ENCODE measurements at places on chromosomes 1 and 21. TPM values are rescaled to one million over a fixed set of nuclear protein-coding genes. Genes with fewer than 3 reads are reported as not detected.

GRCh38 chr1:182235952-182236650, 155.5 kb downstream of the GLUL start:
- DNase-seq, result no peak

- DNase-seq, result no peak
Observed at GRCh38 chr1:171084091-171084490, 6.6 kb upstream of the FMO3 start.

GRCh38 chr1:4754816-4755215, 100.4 kb downstream of the AJAP1 start:
- no peak for DNase-seq

GRCh38 chr1:66984491-66984890, 59.7 kb downstream of the MIER1 start:
- no peak for DNase-seq

- no peak for DNase-seq
Observed at GRCh38 chr1:48701445-48701844, 75.2 kb downstream of the BEND5 start.

GRCh38 chr1:113058941-113059706, 13.9 kb upstream of the LRIG2 start:
- no peak for DNase-seq

- DNase-seq, result peak; percentile 76
Observed at GRCh38 chr1:119675349-119676345, 27.6 kb upstream of the ZNF697 start.

DNA sequence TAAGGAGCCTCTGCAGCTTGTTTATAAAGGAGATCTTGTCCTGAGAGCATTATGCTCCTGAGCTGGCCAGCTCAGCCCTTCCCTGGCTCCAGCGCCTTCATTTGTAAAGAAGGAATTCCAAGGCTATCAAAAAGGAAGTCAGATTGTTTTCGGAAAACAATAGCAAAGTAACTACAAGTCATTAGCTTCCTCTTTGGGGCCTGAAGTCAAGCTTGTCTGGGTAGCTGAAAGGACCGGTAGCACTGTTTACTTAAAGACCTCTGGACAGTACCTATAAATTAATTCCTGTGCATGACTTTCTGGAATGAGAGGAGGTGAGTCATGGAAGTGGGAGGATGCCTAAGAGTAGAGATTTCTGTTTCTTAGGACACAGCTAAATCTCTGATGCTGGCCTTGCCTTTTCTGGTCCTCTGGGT, 20.7 kb upstream of the GJA5 start:
- no peak for DNase-seq

DNA sequence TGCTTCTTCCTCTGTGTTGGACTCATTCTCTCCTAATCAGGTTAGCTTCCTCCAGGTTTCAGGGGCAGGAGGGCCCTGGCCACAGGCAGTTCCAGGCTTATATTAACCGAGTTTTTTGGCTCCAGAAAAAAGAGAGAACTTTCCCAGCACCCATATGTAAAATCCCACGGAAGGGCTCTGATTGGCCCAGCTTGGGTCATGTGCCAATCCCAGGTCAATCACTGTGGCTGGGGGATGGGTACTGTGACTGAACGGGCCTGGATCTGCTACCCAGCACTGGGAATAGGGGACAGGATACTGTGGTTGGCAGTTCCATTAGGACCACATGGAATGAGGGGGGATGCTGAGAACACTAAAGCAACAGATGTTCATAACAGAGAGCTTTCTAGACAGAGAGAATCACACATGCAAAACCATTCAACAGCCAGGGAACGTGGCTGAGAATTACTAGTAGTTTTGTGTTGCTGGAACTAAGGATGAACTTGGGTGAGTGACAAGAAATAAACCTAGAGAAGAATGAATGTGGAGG, 51.1 kb upstream of the NEK2 start:
- DNase-seq, result no peak

GRCh38 chr21:43266534-43266933, 97.7 kb downstream of the CRYAA start:
- no peak for DNase-seq

GRCh38 chr1:57536749-57537423, 113.0 kb upstream of the DAB1 start:
- DNase-seq, result no peak

GRCh38 chr1:184919892-184920291, 54.4 kb downstream of the NIBAN1 start:
- DNase-seq, result no peak

DNA sequence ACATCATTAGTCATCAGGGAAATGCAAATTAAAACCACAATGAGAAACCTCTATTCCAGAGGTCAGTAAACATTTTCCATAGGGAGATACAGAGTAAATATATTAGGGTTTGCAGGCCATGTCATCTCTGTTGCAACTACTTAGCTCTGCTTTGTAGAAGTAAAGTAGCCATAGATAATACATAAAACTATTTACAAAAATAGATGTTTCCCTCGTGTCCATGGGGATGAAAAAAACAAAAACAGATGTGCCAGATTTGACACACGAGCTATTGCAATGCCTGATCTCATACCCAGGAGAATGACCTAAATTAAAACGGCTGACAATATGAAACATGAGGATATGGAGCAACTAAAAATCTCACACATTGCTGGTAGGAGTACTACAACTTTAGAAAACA, 17.3 kb downstream of the LTN1 start:
- DNase-seq, result no peak

DNA sequence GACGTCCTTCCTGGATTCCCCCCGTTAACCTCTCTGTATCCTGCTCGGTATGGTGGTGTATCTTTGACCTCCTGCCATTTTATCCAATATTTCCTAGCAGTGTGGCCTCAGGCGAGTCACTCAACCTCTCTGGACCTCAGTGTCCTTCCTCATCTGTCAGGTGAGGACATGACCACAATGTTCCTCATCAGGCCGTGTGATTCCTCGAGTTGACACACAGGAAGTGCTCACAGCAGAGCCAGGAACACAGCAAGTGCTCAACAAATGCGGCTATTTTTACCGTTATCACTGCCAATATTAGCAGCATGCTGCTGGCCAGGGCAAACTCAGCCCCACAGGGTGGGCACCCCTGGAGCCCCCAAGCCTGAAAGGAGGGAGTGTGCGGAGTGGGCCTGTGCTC, 450.2 kb downstream of the KIF26B start:
- no peak for DNase-seq

DNA sequence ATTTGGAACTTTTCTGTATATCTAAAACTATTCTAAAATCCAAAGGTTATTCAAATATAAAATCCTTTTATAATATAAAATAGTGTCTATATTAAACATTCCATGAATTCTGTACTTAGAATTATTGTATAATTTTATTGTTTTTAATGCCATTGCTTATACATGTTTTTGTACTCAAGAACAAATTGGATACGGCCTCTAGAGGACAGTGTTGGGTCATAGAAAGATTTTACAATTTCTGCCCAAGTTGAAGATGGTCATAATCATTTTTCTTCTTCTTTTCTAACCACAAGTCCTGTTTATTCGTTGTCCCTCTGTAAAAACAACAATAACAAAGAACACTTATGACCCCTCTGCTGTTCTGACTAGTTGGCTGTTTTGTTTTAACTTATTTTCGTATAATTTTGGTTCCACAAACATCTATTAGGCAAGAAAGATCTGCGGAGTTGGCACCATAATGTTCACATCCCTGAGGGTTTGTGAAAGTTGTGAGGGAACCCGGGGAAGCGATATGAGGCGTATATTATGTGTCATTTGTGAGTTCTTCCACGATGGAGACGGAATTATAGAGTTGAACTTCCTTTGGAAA, 75.7 kb upstream of the KIF26B start:
- DNase-seq, result no peak

DNA sequence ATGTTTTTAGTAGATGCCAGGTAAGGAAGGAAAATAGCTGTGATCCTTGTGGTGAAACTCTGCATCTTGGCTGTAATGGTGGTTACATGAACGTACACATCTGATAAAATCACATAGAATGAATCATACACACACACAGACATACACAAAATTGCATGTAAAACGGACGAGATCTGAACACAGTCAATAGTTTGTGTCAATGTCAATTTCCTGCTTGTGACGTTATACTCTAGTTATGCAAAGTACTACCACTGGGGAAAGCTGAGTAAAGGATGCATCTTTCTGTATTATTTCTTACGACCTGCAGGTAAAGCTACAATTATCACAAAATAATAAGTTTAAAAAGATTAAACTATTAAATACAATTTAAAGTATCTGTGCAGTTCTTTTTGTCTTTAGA, 493.7 kb upstream of the ZP4 start:
- DNase-seq, result no peak

DNA sequence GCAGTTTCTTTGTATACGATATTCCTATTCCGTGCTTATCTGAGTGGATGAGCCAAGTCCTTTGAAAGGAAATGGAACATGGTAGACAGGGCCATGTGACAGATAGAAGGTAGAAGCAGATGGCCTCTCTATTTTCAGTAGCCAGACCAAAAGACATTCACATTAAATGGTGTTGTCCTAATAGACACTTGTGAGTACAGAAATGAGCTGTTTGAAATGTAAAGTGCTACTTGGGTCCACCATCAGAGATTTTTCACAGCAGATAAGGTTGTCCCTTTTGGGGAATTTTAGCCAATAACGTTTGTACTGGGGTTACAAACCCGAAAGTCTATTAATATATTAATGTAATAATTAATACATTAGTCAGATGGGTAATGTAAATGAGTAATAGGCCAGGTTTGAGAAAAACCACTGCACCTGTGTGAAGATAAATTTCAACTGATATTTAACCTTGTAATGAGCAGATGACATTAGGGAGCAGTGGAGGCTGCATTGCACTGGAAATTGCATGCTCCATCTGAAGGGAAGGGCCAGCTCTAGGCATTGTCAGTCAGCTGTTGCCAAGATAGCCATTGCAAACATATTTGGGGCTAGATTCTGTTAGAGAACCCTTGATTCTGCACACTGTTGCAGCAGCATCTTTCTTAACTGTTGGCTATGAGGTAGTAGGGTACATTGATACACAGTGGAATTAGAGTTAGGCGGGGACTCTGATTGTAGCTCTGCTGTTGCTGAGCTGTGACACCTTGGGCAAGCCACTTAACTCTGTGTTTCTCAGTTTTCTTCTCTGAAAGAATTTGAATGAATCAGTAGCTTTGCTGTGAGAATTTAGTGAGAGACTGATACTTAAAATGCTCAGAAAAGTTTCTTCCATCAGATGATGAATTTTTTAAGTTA, 43.8 kb downstream of the FGGY start:
- DNase-seq, result no peak

DNA sequence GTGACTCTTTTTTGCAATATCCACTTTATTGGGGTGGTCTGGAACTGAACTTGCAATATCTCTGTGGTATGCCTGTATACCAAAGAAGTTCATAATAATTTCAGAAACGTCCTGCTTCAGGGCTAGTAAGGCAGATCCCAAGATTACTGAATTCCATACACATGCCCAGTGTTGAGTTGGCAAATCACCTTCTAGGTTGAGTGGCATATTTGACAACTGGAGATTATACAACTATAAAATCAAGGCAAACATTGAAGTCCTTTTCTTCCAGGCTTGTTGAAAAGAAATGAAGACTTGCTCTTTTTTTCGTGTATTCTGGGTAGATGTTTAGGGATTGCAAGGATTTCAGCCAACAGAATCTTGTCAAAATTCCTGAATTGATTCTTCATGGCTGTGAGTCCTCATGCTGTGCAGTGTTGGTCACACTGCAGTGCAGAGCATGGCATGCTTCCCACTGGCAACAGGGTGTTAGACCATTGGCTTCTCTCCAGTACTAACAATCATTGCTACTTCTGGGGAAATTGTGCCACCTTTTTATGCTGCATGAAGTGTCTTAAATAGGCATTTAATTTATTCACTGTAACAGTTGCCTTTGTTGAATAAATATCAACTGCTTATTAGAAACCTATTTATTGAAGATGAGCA, 367.1 kb upstream of the ADGRL4 start:
- no peak for DNase-seq

DNA sequence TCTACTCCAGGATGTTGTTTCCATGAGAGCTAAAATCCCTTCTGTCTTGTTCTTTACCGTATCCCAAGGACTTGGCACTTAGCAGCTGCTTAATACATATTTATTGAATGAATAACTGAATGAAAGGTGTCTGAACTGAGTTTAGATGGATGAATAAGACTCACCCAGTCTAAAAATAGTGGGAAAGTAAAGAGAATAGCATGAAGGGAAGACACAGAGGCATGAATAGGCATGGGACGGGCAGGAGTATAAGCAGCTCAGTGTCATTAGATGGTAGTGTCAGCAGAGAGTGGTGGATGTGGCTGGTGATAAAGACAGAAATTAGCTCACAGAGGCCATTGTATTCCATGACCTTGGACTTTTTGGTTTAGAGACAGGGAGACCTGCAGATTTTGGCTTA, 9.2 kb downstream of the IL12RB2 start:
- DNase-seq, result no peak

GRCh38 chr1:235919127-235919832, 52.6 kb upstream of the LYST start:
- DNase-seq, result no peak

The SYT6 gene
- total RNA-seq, result 3.4 TPM

The OR6K3 gene
- total RNA-seq, result not detected

The SH2D2A gene
- 1.3 TPM for total RNA-seq

The CFHR3 gene
- 0.35 TPM for total RNA-seq

Measured in dorsolateral prefrontal cortex (tissue), 122 donors.